ENCODE measurements at places on chromosomes 12 and 14. TPM values are rescaled to one million over a fixed set of nuclear protein-coding genes. Genes with fewer than 3 reads are reported as not detected.

NTS gene
- 0.31 TPM for total RNA-seq

PPP4R4 gene
- total RNA-seq, result 0.28 TPM

APOF gene
- not detected for total RNA-seq

ANO4 gene
- 0.15 TPM for total RNA-seq
